Stimulated activated CD4-positive, alpha-beta T cell treated with anti-CD3 and anti-CD28 coated beads, Interleukin-15, amount 100 ng/mL, for 24 hours (primary cell): ENCODE measurements at places on chromosomes 6 and 20.
A peak's percentile ranks its signal among the peaks of the same experiment; 100 is the strongest.

- no peak for DNase-seq
These were observed 30.1 kb upstream of the FAM83D start for GRCh38 chr20:38896009-38896594.

GRCh38 chr6:158068156-158068892, 86.7 kb downstream of the SYNJ2 start:
- no peak for DNase-seq

- no peak for DNase-seq
These were observed 120.8 kb downstream of the CEBPB start for GRCh38 chr20:50311308-50312001.

DNA sequence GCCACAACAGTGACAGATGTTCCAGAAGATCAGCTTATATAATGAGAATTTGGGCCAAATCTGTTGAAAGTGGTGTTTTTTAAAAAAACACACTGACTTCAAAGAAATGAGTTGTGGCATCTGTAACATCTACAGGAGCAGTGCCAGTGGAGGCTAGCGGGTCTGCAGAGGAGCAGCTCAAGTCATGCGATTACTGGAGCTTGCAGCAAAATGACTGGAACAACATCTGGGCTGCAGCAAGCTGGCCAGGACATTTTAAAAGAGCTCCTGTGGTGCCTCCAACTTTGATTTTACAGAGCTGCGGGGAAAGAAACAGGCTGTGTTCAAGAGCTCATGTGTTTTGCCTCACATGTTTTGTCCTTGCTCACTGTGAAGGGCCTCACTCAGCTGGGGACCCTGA, 57.2 kb downstream of the TBX18 start:
- no peak for DNase-seq

DNA sequence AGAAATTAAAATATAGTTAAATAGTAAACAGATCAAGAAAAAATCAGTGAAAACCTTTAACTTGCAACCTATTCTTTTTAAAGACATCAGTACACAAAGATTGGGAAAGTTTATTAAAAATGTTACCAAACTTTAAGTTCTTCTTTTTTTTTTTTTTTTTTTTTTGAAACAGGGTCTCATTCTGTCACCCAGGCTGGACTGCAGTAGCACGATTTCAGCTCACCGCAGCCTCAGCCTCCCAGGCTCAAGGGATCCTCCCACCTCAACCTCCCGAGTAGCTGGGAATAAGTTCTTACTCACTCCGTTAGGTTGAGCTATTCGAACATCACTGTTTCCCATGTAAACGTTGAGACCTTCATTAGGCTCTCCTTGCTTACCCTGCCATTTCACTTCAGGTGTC, 5.6 kb downstream of the MAP3K5 start:
- no peak for DNase-seq

DNA sequence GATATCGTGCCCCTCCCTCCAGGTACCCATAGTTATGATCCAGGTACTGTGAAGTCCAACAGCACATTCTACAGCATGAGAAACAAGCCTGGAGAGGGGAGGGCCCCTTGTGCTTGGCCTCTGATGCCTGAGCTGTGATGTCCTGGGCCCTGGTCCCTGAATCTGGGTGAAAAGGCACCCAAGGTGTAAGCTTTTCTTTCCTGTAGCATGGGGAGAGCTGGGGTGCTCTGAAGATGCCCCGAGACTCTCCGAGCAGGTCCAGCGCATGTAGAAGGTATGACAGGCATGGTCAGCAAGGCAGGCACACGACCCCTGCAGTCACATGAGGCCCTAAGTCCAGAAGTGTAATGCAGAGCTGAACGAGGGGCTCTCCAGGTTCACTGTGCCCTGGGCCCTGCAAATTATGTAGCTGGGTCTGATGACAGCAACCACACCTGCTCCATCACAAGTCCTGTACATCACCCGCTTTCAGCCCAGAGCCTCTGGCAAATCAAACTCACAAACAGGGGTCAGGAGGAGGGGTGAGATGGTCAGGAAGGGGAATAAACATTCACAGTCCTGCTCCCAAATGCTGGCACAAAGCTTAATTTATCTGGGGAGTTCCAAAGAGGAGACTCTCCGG, 1.8 kb upstream of the CTSZ start:
- DNase-seq, result no peak

GRCh38 chr6:52418606-52419005, 1.5 kb upstream of the EFHC1 start:
- DNase-seq, result no peak

- DNase-seq, result no peak
These were observed 227.6 kb downstream of the BMP7 start for GRCh38 chr20:57038608-57039440.

- peak; percentile 72 for DNase-seq
These were observed at the start of gene KCNK15 for GRCh38 chr20:44745598-44746366. Gene KCNK15 (plus strand): TSS chr20:44745865. CDS start chr20:44745911, 46 bp downstream.

DNA sequence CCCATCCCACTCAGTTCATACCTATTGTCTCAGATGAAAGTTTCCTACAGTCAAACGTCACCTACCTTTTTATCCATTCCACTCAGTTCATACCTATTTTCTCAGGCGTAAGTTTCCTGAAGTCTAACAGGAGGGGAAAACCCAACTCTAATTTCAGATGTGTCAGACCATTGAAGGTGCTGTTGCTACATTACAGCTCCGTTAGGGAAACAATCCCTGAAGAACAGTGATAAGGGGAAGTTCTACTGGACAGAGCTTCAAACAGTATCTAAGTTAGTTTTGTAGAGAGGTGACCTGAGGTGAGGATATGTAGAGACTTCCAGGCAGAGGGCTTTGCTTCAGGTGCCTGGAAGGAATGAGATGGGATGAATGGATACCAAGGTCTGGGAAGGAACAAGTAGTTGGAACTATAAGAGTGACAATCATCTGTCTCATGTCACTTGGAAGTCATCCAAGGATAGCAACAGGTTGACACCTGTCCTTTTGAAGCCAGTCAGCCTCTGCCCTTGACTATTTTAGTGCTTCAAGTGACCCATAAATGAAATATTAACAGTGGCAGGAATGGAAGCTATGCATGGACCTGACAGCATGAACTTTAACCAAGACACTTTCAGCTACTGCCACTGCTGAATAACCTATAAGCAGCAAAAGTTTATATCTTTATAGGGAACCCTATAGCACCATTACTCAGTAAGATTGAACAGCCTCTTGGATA, 191.6 kb upstream of the MOCS1 start:
- DNase-seq, result no peak

DNA sequence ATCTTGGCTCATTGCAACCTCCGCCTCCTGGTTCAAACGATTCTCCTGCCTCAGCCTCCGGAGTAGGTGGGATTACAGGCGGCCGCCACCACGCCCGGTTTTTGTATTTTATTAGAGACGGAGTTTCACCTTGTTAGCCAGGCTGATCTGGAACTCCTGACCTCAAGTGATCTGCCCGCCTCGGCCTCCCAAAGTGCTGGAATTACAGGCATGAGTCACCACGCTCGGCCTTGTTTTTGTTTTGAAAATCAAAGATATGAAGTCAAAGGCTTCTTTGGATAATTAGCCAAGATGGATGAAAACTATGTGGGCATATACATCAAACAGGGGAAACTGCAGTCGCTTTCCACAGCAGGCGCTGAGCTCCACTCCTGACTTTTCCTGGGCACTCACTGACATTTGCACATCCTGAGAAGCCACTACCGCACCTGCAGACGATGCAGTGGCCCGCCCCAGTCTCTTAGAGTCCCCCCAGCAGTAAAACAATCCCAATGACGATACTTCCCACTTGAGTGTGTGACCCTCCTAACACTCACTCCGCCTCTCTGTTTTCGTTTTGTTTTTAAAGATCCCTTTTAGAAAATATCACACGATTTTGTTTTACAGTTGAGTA, 44.1 kb downstream of the GJA1 start:
- no peak for DNase-seq

GRCh38 chr6:145405006-145405551, 330.2 kb downstream of the EPM2A start:
- no peak for DNase-seq

- no peak for DNase-seq
These were observed 141.5 kb upstream of the TOP1 start for GRCh38 chr20:40887105-40887504.

- no peak for DNase-seq
These were observed 20.7 kb downstream of the NOL4L start for GRCh38 chr20:32564440-32564839.

DNA sequence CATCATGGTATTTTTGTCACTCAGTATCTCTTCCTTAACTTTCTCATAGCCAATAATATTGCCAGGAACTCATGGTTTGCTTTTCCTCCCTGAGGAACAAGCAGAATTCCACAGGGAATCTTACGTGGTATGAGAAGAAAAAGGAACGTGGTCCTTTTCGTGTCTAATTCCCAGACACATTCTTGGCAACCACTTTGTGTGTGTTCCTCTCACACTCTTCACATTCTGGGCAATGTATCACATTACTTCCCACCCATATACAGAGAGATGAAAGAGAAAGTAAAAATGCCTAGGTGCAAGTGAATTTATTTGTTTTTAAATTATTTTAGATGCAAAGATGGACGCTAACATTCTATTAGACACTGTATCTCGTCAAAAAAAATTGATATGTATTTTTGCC, 102.7 kb downstream of the PTPRK start:
- DNase-seq, result no peak

DNA sequence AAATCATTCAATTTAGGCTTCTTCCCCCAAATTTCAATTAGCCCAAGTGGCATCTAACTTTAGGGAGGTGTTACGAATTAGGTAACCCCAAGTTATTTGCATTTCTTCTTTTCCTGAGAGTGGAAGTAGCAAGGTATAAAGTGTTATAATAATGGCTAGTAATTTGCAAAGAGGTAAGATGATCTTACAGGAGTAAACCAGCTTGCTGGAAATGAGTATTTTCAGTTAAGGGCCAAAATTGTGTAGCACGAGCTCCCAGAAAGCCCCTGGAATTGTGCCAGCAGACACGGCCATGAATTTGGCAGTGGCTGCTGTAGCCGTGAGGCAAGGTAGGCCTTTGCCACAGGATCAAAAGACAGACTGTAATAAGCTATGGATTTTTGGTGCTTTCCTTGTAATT, 38.0 kb downstream of the CITED2 start:
- DNase-seq, result no peak
